Activated CD4-positive, alpha-beta memory T cell treated with anti-CD3 and anti-CD28 coated beads, Interleukin-2, amount 10 ng/mL, durations not matched to agents 7 days and 5 days (primary cell): ENCODE measurements at places on chromosomes 16 and 17. TPM values are rescaled to one million over a fixed set of nuclear protein-coding genes. Genes with fewer than 3 reads are reported as not detected.

Gene MYCBPAP
- total RNA-seq = 15.2 TPM

Gene PLCG2
- 13.3 TPM for total RNA-seq

Gene ITGAD
- not detected for total RNA-seq

Gene PLXDC1
- 7.2 TPM for total RNA-seq

Gene SLC16A6
- total RNA-seq = 10.8 TPM

GRCh38 chr17:72110231-72110941 is 10.4 kb upstream of the SOX9 start:
- no peak overlapping the region for H3K27ac ChIP-seq
- no peaks in the 10 kb centered on the region for H3K4me1 ChIP-seq
- H3K4me3 ChIP-seq = no peak overlapping the region
- H3K27me3 ChIP-seq = peaks cover 10% of the 10 kb centered on the region

GRCh38 chr17:32100971-32101631 is 41.2 kb upstream of the RHOT1 start:
- H3K36me3 ChIP-seq = no peaks in the 10 kb centered on the region
- no peak overlapping the region for H3K4me3 ChIP-seq
- no peak for DNase-seq

GRCh38 chr17:76083536-76084182 is 4.7 kb downstream of the ZACN start:
- peaks cover 10% of the 10 kb centered on the region for H3K27me3 ChIP-seq
- DNase-seq = no peak
- H3K4me3 ChIP-seq = no peak overlapping the region
- H3K36me3 ChIP-seq = peaks cover 30% of the 10 kb centered on the region
- H3K4me1 ChIP-seq = no peaks in the 10 kb centered on the region
- no peak overlapping the region for H3K27ac ChIP-seq

GRCh38 chr17:9002606-9003354 is 18.5 kb upstream of the NTN1 start:
- peaks cover 68% of the 10 kb centered on the region for H3K27me3 ChIP-seq
- H3K27ac ChIP-seq = no peak overlapping the region
- H3K36me3 ChIP-seq = peaks cover 2% of the 10 kb centered on the region
- peaks cover 11% of the 10 kb centered on the region for H3K4me1 ChIP-seq
- DNase-seq = no peak

DNA sequence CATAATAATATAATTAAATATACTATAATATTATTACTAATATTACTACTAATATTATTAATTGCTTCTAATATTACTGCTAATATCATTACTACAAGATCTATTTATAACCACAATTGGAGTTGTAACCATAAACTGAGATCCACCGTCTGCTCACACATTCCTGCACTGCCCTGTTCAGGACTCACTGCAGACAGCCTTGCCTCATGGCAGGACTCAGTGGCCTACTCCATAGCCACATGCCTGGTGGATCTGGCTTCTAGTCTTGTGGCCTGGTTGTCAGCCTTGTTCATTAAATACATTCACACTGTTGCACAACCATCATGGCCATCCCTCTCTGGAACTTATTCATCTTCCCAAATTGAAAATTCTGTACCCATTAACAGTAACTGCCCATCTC is 48.0 kb downstream of the SRL start:
- no peak overlapping the region for H3K27ac ChIP-seq
- no peaks in the 10 kb centered on the region for H3K4me1 ChIP-seq
- no peak overlapping the region for H3K4me3 ChIP-seq
- no peaks in the 10 kb centered on the region for H3K36me3 ChIP-seq

DNA sequence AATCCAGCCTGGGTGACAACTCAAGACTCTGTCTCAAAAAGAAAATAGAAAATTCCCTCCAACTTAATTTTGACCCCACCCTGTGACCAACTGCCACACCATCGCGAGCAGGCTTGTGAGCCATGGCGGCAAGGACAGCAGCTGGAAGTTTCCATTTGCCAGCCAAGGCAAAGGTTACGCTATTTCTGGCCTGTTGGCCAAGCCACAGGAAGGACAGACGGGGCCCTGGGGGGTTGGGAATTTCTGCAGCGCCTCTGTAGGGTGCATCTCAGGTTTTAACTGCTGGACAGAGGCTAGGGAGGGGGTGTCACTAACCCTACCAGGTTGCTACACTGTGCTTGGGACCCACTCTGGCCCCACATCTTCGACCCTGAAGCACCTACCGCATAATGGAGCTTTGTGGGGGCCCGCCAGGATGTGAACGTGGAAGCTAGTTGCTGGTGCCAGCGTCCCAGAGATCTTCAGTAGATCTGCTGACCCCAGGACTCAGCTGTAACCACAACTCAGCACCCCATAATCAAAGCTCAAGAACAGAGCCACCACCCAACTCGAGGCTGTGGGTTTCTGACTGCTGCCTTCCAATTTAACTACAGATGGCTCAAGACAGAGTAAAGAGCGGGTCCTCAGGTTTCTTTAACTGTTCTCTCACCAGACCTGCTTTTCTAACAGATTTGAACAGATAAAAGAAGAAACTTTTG is 10.9 kb downstream of the KIFC3 start:
- no peak overlapping the region for H3K4me3 ChIP-seq
- H3K36me3 ChIP-seq = no peaks in the 10 kb centered on the region
- peaks cover 2% of the 10 kb centered on the region for H3K27me3 ChIP-seq
- H3K4me1 ChIP-seq = no peaks in the 10 kb centered on the region
- no peak overlapping the region for H3K27ac ChIP-seq
- no peak for DNase-seq

DNA sequence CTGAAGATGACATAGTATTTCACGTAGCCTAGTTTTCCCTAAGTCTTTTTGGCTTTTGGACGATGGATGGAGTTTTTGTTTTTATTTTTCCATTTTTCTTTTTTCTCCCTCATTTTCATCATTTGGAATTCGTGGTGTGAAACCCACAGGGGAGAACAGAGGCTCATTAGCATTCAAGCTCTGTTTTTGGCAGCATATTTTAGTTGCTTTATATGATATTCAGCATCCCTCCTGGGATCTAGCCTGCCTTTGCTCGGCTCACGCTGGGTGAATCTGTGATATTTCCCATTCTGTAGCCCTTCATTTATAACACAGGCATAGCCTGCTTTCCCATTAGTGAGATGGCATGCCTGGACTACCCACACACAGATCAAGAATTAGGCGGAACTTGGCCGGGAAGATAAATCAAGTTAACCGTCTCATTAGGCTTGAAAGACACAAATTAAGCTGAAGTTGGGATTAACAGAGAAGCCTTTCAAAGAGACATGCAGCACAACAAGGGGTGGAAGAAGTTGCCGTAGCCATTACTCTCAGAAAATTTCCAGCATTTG is 20.1 kb upstream of the CLEC19A start:
- peaks cover 4% of the 10 kb centered on the region for H3K27me3 ChIP-seq
- no peak for DNase-seq
- no peaks in the 10 kb centered on the region for H3K4me1 ChIP-seq
- no peak overlapping the region for H3K27ac ChIP-seq
- no peaks in the 10 kb centered on the region for H3K36me3 ChIP-seq

- H3K36me3 ChIP-seq = peaks cover 29% of the 10 kb centered on the region
- H3K27ac ChIP-seq = peak overlapping the region; percentile 94
- H3K4me3 ChIP-seq = no peak overlapping the region
- H3K4me1 ChIP-seq = peaks cover 47% of the 10 kb centered on the region
These were observed 16.8 kb downstream of the SNX20 start for GRCh38 chr16:50664270-50664669.

DNA sequence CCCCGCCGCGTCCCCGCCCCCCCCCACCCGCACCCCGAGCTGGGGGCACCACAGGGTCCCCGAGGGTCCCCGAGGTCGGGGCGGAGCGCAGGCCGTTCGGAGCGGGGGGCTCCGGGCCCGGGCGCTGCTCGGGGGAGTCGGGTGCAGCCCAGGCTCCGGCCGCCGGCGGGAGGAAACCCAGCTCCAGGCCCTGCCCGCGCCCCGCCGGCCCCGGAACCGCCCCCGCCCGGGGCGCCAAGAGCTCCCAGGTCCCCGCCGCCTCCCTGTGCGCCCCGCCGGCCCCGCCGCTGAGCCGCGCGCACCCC is 33.2 kb upstream of the RPH3AL start:
- no peak for DNase-seq
- peaks cover 32% of the 10 kb centered on the region for H3K27me3 ChIP-seq
- peaks cover 3% of the 10 kb centered on the region for H3K36me3 ChIP-seq
- H3K27ac ChIP-seq = no peak overlapping the region

DNA sequence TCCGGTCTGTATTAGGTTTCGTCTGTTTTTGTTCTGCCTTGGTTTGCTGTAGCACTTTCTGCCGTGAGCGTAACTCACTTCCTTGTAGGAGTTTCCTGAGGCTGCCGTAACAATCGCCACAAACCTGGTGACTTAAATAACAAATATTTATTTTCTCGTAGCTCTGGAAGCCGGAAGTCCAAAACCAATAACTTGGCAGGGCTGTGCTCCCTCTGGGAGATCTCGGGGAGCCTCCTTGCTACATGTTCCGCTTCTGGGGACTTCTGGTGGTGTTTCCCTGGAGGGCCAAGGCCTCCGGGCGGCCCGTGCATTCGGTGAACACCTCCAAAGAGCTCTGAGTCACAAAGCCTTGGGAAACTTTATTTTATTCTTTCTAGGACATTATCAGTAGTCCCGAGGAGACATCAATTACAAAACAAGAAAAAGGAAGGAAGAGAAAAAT is 6.8 kb upstream of the WDR45B start:
- H3K4me1 ChIP-seq = no peaks in the 10 kb centered on the region
- no peaks in the 10 kb centered on the region for H3K27me3 ChIP-seq
- DNase-seq = no peak
- no peaks in the 10 kb centered on the region for H3K36me3 ChIP-seq
- no peak overlapping the region for H3K27ac ChIP-seq
